ENCODE measurements at places on chromosomes 13 and 19.

DNA sequence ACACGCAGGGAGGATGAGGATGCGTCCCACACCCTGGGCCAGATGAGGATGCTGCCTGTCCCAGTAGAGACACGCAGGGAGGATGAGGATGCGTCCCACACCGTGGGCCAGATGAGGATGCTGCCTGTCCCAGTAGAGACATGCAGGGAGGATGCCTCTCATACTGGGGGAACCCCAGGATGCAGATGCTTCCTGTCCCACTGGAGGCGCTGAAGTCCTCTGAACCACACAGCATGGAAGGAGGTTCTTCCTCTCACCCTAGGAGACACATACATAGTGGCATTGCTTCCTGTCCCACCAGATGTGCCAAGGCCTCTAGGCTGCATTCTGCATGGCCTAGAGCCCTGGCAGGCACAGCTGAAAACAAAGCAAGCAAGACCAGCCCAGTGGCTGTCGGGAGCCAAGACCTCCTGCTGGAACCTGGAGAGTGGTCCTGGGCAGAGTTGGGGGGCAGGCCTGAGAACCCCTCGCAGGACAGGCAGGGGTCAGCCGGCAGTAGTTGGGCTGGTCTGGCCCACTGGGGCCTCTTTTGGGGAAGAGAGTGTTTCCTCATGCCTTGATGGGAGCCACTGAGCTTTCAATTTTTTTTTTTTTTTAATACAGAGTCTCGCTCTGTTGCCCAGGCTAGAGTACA is 4.3 kb downstream of the HPN start:
- DNase-seq = peak; percentile 84

GRCh38 chr19:48495396-48495795 is 16.2 kb downstream of the LMTK3 start:
- no peak for DNase-seq

- DNase-seq = no peak
Observed at GRCh38 chr19:56994251-56995017, 125.4 kb upstream of the USP29 start.

- DNase-seq = no peak
Observed at GRCh38 chr19:57106722-57107235, 13.0 kb upstream of the USP29 start.

DNA sequence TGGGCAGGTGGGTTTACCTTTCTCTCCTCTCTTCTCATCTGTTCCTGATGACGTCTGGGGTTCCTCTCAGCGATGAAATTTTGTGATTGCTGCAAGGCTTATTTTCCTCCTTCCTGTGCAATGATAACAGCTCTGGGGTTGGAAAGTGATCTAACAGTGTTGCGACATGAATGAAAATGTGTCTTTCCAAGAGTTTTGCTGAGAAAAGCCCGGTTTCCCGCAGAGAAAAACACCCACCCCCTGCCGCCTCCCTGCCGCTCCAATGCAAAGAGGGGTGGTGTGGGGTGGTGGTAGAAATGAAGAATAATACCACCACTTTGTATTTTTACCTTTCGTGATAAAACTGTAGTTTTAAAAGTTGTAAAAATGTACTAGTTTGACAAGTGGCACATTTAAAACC is 232.0 kb downstream of the OLFM4 start:
- DNase-seq = no peak

- peak; percentile 45 for DNase-seq
Observed at GRCh38 chr19:13881251-13881691, 4.3 kb downstream of the NANOS3 start.

DNA sequence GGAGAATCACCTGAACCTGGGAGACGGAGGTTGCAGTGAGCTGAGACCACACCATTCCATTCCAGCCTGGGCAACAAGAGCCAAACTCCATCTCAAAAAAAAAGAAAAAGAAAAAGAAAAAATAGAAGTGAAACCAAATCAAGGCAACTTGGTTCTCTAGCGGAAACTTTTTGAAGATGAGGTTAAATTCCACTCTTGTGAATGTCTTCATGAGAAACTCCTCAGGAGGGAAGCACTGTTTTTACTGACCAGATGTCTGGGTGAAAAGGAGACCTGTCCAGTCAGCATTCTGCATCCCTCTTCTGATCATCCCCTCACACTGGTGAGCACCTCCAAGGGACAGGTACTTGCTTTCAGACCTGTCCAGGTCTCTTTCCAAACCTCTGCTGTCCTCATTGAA is 15.8 kb downstream of the BRD4 start:
- no peak for DNase-seq

GRCh38 chr13:111621164-111621563 is 300.7 kb downstream of the TEX29 start:
- no peak for DNase-seq

DNA sequence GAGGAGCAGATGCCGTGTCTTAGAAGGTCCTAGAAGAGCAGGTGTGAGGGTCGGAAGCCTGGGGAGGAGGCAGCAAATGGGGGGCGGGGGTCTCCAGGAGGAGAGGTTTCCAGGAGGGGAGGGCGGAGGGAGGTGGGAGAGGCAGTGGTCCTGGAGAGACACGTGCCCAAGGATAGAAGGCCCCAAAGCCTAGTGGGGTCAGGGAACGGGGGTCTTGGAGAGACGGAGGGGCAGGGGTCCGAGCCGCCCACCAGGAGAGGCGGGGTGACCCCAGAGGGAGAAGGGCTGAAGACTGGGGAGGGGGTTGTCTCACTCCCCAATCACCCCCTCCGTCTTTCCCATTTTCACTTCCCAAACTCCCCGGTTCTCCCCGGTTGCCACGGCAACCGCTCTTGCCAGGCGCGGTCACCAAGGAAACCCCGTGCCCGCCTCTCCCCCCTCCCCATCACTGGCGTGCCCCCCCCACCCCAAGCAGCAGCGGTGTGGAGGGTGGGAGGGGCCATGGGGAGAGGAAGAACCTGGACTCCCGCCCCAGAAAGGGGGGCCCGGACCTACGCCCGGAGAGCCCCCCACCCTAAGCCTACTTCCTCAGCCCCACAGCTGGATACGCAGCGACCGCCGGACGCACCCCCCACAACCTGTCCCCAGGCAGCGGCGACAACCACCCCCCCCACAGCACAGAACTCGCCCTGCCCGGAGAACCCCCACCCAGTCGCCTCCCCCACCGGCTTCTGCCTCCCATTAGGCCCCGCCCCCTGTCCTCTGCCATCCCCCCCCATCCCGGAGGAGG is 988 bp downstream of the LRRC4B start:
- DNase-seq = no peak

GRCh38 chr13:73428706-73429105 is 369.9 kb downstream of the KLF5 start:
- DNase-seq = no peak

Measured in Karpas-422 (cell line).